ENCODE measurements at places on chromosomes 6 and 20.
A peak's percentile ranks its signal among the peaks of the same experiment; 100 is the strongest.

DNA sequence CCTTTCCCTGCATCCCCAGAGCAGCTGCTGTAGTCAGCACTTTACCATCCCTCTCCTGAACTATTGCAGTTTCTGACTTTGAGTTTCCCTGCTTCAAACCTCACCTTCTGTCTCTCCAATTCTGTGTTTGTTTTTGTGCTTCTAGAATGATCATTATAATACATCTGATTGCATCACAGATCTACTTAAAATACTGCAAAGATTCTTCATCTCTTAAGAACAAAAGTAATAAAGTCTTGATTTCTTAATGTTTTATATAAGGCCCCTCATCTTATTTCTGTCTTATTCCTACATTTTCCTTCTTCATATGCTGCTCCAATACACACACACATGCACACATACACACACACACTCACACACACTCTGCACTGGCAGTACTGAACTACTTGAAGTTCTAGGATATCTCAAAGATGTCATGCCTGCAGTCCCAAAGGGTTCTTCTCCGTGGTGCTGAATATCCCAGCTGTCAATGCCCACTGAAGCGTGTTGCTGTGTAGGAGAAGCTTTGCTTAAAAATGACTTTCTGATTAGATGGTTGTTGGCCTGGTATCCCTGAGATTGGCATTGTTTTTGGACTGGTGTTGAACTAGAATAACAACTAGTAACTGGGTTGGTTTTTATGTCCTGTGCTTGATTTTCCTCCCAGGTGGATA, 97.2 kb downstream of the MAP3K4 start:
- DNase-seq: no peak

DNA sequence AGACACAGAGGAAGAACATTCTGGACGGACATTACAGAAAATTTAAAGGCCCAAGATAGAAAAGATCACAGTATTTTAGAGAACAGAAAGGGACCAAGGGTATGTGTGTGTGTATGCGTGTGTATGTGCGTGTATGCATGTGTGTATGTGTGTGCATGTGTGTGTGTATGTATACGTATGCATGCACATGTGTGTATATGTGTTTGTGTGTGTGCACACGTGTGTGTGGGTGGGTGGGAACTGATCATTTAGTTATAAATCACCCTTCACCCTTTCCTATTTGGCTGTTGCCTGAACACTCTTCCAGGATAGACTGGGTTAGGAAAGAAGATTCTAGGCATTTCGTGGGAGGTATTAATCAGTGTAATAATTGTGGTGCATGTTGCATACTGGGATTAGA, 634.4 kb downstream of the DHX35 start:
- no peak for DNase-seq

DNA sequence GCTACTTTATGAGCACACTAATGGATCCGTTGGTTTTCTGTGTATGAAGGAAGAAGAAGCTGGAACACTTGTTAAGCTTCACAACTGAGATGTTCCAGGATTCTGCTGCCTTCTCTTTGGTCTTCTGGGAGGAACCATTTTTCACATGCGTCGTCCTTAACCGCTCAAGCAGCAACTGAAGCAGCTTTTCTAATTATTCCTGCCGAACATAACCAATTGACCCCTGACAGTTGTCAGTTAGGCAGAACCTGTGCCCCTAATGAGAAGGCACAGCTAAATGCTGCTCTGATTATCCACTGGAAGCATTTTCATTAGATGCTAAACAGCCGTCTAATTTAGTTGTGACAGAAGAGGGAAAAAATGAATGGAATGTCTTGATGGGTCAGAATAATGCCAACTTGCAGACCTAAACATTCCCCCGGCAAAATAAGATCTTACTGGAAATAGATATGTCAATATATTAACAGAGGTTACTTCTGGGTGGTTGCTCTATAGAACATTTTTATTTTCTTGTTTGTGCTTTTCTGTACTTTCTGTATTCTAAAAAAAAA, 85.0 kb upstream of the SMLR1 start:
- DNase-seq: no peak

- no peak for DNase-seq
Observed at GRCh38 chr6:128343706-128344105, 176.7 kb downstream of the PTPRK start.

- no peak for DNase-seq
Observed at GRCh38 chr6:84976526-84977362, 212.3 kb upstream of the TBX18 start.

DNA sequence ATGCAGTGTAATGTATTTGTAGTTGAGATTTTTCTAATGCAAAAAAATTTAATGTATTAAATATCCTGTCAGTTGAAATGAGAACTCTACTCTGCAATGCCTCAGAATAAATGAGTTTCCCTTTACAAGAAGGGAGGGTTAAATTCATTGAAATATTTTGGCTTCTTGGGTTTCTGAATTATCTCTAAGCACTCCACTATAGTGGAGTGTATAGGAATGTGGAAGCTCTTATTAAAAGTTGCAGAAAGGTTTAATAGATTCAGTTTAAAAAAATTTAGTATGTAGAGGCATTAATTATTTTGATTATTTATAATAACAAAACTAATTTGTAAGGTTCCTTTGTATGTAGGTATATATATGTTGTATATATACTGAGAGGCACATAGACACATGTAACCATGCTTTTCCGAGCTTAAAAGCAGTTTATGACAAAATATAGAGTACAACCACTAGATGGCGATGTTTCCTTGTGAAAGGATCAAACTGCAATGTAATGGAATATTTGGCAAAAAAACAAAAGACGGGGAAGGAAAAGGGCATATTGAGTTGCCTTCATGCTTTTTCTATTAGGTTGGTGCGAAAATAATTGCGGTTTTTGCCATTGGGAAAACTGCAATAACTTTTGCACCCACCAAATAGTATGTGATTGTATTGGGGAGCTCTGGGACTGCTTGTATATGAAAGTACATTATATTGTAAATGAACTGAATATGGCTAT, 144.2 kb downstream of the MYO6 start:
- DNase-seq: no peak

DNA sequence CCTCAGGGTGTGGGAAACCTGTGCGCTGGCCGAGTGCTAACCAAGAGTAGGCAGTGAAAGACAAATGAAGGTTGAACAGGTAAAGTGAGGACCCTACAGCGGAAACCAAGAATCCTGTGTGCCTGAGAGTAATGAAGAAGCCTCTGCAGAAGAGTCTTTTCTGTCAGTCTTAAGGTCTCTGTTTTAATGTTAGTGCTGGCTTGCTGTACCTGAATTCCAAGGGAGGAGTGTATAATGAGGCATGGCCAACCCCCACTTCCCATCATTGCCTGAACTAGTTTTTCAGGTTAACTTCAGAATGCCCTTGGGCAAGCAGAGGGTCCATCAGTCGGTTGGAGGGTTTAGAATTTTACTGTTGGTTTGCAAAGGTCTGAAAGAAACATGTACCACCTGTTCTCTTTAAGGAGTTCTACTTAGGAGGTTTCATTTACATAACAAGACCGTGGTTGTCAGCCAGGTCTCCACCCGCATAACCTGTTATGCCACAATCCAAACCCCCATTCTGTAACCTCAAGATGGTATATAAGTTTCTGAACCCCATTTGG, 589 bp upstream of the PDCD2 start:
- no peak for DNase-seq

- DNase-seq: no peak
Observed at GRCh38 chr6:152859225-152859624, 108.6 kb downstream of the VIP start.

- no peak for DNase-seq
Observed at GRCh38 chr6:19399406-19399805, 437.8 kb upstream of the ID4 start.

- DNase-seq: no peak
Observed at GRCh38 chr20:20489054-20489453, 121.2 kb downstream of the INSM1 start.

GRCh38 chr6:43699564-43700186, 12.1 kb upstream of the MRPS18A start:
- DNase-seq: no peak

GRCh38 chr6:705047-705446, 12.1 kb upstream of the EXOC2 start:
- DNase-seq: no peak

- DNase-seq: no peak
Observed at GRCh38 chr20:41308726-41309413, 8.7 kb downstream of the ZHX3 start.

GRCh38 chr6:30829033-30829432, 55.3 kb upstream of the DDR1 start:
- no peak for DNase-seq

DNA sequence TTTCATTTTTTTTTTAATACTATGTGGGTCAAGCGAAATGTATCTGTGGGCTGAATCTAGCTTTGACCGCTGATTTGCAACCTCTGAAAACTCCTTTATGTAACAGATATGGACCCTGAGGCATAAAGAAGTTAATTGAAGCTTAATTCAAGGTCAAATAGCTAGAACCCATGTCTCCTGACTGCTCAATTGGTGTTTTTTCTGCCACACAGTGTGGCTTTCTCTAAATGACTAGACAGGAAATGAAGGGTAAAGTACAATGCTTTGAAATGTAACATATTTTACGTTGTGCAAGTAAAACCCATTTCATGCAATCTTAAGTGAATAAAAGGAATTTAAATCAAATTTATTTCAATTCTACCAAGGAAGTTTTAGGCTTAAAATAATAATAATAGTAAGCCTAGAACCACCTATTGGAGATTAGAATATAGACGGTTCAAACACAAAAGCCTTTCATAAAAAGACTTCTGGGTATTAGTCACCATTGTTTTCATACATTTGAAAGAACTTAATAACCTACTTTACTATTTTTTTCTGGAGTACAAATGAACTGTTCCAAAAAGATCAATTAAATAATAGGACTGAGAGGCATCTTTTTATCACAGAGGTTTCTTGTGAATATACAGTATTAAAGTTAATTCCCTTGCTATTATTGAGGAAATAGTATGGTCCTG, 279.8 kb downstream of the EPHA7 start:
- no peak for DNase-seq

- DNase-seq: no peak
Observed at GRCh38 chr6:137522198-137522798, 28.1 kb upstream of the OLIG3 start.

DNA sequence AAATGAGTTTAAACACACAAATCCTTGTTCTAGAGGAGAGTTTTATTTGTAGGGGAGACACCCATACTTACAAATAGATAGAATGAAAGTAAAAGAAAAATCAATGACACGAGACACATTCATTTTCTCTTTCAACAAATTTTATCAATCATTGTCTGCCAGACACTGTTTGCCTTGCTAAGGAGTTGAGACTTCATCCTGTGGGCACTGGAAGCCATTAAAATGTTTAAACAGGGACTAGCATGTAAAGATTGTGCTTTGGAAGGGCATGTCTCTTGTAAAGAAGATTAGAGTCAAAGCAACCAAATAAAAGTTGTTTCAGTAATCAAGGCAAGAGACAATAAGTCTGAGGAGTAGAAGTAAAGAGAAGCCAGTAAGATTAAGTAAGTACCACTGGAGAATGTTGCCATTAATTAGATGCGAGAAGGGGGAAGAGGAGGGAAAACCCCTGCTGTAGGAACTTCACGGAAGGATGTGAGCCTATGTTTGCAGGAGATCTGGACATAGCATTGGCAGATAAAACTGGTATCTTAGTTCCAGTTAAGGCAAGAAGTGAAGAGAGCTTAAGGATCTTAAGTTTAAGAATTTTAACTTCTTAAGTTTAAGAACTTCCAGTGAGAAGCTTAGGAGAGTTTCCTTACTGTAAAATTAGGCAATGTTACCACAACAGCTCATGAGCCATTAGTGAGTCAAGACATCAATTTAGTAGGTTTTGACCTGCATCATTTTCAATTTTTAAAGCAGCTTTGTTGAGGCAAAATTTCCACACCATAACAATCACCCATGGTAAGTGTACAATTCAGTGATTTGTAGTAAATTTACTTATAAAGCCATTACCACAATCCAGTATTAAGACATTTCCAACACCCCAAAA, 117.0 kb upstream of the UST start:
- DNase-seq: no peak

DNA sequence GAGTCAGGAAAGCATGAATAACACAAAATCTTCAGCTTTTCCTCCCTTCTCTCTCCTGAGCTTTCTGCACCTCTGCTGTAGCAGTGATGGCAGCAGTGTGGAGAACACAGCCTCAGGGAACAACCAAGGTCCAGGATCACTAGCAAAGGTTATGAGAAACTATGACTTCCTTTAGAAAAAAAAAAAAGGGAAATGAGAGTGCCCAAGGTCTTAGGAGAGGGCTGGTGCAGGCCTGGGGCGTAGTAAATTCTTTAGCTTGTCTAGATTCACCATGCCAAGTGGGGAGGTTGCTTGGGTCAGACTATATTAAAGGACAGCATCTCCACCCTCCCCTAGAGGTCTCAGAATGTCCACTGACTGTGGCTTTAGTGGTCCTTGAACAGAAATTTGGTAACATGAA, 40.4 kb upstream of the POLR1H start:
- DNase-seq: no peak

DNA sequence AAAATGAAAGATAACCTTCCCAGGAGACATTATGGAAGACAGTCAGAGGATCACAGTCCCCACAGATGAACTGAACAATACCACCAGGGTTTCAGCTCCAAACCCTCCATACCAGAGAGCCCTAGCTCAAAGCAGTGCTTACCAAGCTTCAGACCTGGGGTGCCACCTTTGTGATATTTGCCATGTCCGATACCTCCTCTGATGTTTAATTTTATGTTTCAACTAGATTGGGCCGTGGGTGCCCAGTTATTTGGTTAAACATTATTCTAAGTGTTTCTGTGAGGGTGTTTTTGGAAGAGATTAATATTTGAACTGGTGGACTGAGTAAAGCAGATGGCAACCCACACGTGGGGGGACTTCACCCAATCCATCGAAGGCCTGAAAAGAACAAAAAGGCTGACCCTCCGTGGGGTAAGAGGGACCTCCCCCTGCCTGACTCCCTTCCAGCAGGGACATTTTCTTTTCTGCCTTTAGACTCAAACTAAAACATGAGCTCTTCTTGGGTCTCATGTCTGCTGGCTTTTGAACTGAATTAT, 11.8 kb downstream of the SCML4 start:
- peak; percentile 11 for DNase-seq

- DNase-seq: no peak
Observed at GRCh38 chr6:91305755-91306154, 718.9 kb upstream of the MAP3K7 start.

DNA sequence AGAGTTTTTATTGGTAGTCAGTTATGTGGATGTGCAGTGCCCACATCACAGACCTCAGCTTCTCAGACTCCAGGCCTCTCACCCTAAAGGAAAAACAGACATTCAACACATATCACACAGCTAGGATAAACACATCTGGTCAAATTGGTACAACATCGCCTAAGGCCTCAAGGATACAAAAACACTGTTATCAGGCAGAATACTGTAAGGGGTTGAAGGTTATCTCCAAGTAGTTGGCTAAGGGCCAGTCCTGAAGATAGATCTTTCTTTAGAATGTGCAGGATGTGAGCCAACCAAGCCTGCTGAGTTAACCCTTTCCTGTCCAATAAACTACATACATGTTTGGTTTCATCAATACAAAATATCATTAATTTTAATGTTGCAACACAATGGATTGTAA, 308.4 kb upstream of the GJE1 start:
- DNase-seq: no peak

DNA sequence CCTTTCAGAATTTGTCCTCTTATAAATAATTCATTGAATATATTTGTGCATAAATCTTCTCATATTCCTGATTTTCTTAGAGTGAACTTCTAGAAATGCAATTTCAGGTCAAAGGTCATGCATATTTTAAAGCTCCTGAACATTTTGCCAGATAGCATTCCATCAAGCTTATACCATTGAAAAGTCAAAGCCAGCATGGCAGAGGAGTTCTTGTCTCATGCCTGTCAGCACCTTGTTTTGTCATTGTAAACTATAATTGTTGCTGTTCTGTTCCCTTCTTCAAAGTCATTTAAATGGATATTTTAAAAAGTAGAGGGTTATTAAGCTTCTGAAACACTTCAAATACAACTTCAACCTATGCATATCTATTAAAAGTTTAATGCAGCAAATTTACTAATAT, 170.6 kb downstream of the EYA4 start:
- DNase-seq: no peak
